ENCODE measurements at places on chromosomes 1 and 21. TPM values are rescaled to one million over a fixed set of nuclear protein-coding genes. Genes with fewer than 3 reads are reported as not detected.

PHC2 gene
- 85.5 TPM for polyA plus RNA-seq

VHLL gene
- not detected for polyA plus RNA-seq

ZNF678 gene
- 3.6 TPM for polyA plus RNA-seq

EVA1C gene
- polyA plus RNA-seq: 46.6 TPM

DOCK7 gene
- 29.1 TPM for polyA plus RNA-seq

TPTE gene
- polyA plus RNA-seq: 0.16 TPM

SPRR2F gene
- polyA plus RNA-seq: 54.7 TPM

HMGCL gene
- polyA plus RNA-seq: 41.4 TPM

RGS13 gene
- polyA plus RNA-seq: 0.78 TPM

TNNI3K gene
- polyA plus RNA-seq: 1.5 TPM

HTR1D gene
- polyA plus RNA-seq: 0.05 TPM

KCNJ15 gene
- polyA plus RNA-seq: 0.31 TPM

RAB42 gene
- 1.3 TPM for polyA plus RNA-seq

LIN28A gene
- polyA plus RNA-seq: not detected

ZNF593OS gene
- polyA plus RNA-seq: not detected
